ENCODE measurements at places on chromosomes 12 and 14. TPM values are rescaled to one million over a fixed set of nuclear protein-coding genes. Genes with fewer than 3 reads are reported as not detected.

Gene HHIPL1
- 2.3 TPM for total RNA-seq

Gene AQP2
- total RNA-seq: not detected

Gene CLEC2A
- total RNA-seq: not detected

Gene WNT1
- 1.2 TPM for total RNA-seq

Gene CTSG
- not detected for total RNA-seq

Gene SIX6
- total RNA-seq: not detected

- no peaks in the 10 kb centered on the region for H3K36me3 ChIP-seq
- H3K27ac ChIP-seq: no peak overlapping the region
- H3K4me3 ChIP-seq: no peak overlapping the region
Measured at GRCh38 chr14:54599966-54600716, 33.2 kb downstream of the SAMD4A start.

DNA sequence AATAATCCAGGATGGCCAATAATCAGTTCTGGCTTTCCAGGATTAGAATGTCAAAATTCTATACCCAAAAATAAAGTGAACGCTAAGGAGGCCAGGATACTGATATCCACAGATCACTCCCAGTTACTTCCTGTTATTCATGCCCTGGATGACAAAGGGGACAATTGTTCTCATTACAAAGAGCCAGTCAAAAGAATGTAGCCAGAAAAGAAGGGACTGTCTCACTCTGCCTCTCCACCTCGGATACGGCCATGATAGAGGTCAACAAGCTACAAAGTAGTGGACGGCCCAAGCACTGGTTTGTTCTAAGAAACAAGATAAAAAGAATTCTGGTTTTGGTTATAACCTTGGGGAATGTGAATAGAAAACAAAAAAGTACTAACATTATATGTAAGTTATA lies 116.1 kb upstream of the ATF7IP start:
- H3K36me3 ChIP-seq: peaks cover 6% of the 10 kb centered on the region
- H3K27ac ChIP-seq: peak overlapping the region; percentile 70
- peak overlapping the region; percentile 60 for H3K4me3 ChIP-seq
- no peak for DNase-seq
- H3K4me1 ChIP-seq: peaks cover 30% of the 10 kb centered on the region

DNA sequence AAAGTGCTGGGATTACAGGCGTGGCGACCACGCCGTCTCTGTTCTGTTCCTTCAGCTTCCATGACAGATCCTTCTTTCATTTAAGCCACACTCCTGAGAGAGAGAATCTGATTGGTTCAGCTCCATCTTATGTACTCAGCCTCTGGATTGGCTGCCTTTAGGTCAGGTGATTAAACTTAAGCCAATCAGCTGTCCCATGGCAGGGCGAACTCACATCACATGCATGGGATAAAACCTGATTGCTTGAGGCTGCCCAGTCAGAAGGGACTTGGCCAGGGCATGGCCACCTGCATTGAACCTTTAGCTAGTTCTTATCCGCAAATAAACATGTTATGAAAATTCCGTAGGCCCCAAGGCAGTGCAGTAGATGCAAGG lies 274.2 kb downstream of the SUDS3 start:
- peaks cover 4% of the 10 kb centered on the region for H3K4me1 ChIP-seq
- DNase-seq: no peak
- H3K27me3 ChIP-seq: peaks cover 32% of the 10 kb centered on the region
- H3K4me3 ChIP-seq: no peak overlapping the region

GRCh38 chr14:77544571-77544970 lies 46.0 kb upstream of the ISM2 start:
- H3K4me3 ChIP-seq: no peak overlapping the region
- no peak for DNase-seq
- H3K27me3 ChIP-seq: no peaks in the 10 kb centered on the region

Measured in neural crest cell (in vitro differentiated cells).